ENCODE measurements at places on chromosomes 5 and 9.

GRCh38 chr5:169471021-169471420 is 112.6 kb upstream of the SPDL1 start:
- DNase-seq = no peak

DNA sequence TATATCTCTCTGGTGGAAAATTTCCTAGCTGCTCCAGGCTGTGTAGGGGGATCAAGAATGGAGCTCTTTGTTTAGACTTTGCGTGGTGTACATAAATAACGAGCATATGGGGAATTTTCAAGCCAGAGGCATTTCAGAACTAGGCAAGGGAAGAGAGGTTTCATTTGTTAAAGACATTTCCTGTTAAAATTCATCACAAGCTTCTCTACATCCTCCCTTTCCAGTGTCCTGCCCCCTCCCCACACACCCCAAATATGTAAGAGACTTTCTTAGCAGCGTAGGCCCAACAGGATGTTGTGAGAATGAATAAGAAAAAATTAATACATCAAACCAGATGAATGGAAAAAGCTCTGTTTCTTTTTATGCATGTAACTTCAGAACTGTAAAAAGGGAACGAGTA is 150.3 kb downstream of the GPBP1 start:
- no peak for DNase-seq

DNA sequence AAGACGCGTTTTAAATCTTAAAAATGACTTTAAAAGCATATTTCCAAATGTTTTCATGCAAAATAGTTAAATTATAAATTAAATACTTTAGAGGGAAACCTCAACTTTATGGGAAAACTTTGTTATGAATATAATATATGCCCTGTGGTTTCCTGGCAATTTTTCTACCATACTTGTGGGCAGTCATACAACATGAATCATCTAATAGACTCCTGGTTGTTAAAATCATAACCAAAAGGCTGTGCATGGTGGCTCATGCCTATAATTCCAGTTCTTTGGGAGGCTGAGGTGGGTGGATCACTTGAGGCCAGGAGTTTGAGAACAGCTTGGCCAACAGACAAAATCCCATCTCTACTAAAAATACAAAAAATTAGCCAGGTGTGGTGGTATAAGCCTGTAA is 18.2 kb downstream of the ATP10B start:
- no peak for DNase-seq

GRCh38 chr9:35771943-35772342 is 17.9 kb upstream of the MSMP start:
- no peak for DNase-seq

- DNase-seq = no peak
Observed at GRCh38 chr9:112038017-112038408, 137.1 kb downstream of the SUSD1 start.
